ENCODE measurements at places on chromosomes 16 and 17.
A peak's percentile ranks its signal among the peaks of the same experiment; 100 is the strongest.

- no peak for DNase-seq
These were observed 219.5 kb downstream of the NTN1 start for GRCh38 chr17:9240659-9241370.

GRCh38 chr17:66413559-66414520 is 111.4 kb downstream of the PRKCA start:
- DNase-seq, result no peak

DNA sequence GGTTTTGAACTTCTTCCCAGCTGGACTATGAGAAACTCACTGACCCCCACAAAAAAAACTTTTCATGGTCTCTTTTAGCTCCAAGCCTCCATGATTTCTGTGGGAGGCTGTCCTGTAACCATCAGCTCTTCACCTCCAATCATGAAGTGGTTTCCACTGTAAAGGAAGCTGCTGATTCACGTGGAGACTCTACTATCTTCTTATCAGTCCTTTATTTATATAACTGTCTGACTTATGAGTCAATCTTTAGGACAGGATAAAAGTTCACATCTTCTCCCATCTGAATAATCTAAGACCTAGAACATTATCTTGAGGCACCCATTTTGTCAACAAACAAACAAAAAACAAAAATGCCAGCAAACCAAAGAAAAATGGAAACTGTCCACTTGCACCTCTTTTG is 409.9 kb downstream of the SLC39A11 start:
- DNase-seq, result no peak

- DNase-seq, result no peak
These were observed 276.9 kb downstream of the SHISA9 start for GRCh38 chr16:13178318-13178717.

DNA sequence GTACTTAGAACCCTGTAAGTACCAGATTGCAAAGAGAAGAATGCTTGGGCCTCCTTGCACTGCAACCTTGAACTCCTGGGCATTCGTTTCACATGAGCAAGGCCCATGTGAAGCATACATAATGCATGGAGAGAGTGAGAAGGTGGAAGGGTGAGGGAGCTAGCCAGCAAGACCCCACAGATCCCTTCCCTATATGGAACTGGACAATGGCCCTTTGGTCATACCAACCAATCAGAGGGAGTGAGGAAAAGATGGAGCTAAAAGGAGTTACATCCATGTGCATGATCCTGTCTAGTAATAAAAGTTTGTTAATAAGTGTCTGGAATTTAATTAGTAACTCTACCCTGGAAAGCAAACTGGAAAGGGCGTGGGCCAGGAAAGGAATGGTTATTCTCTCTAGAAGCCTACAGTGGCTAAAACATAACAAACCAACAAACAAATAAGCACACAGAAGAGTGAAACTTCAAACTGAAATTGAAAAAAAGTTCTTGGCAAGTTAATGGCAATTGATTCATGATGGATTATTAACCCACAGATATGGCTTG is 29.6 kb downstream of the DNAH3 start:
- DNase-seq, result no peak

GRCh38 chr17:33667671-33668070 is 374.6 kb upstream of the ASIC2 start:
- DNase-seq, result no peak

GRCh38 chr16:1430214-1430758 is 592 bp upstream of the PERCC1 start:
- DNase-seq, result no peak

- DNase-seq, result no peak
These were observed 11.6 kb upstream of the RMI2 start for GRCh38 chr16:11333702-11334101.

DNA sequence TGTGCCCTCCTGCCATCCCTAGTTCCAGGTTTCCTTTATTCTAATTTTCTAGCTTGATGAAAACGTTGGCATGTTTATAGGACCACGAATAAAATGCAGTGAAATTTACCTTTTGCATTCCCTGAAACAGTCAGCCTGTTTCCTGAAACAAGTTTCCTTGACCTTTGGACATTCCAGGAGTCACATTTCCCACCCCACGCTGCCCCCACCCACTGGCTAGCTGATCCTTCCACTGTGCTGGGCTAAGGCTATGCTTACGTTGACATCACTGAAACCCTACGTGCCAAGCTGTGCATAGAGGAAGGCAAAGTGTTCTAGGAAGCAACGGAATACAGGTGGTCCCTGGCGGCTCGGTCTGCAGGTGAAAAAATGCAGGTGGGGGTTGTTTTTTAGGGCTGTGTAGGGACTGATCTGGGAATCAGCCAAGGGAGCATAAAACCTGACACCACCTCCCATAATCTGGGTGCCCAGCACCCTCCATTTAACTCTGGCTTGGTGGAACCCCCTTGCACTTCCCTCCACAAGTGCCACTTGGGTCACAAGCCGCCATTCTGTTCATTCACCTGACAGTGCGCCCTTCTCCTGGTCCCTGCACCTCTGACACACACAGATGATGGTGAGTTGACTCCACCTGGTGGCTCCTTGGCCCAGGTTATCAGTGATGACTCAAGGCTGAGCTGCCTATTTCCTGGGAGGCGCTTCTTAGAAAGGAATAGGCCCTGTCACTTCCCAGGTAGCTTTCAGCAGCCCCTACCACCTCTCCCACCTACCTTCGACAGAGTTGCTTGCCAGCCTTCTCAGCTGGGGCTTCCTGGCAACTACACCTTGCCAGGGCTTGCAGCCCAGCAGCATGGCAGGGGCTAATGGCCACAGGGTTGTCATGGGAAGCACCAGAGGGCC is 83.7 kb downstream of the N4BP1 start:
- no peak for DNase-seq

DNA sequence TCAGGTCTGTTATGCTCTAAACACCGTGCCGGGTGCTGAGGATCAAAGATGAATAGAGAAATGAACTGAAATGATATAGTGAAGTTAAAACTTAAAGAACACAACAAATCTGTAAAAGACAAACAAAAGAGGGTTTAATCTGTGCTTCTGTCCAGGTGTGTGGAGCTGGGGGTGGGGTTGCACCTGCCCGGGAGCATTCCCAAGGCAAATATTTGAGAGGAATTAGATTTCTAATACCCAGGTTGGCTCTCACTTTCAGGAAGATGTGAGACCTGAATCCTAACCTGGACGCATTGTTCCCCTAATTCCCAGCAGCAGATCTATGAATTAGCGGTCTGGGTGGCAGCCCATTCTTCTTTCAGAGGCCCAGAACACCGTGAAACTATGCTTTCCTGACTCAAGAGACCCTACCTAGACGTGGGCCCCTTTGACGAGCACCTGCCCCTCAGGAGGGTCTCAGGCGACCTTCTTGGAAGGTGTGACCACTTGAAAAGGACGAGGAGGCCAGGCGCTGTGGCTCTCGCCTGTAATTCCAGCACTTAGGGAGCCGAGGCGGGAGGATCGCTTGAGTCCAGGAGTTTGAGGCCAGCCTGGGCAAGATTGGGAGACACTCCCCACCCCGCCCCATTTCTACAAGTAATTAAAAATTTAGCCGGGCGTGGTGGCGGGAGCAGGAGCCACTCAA is 677 bp upstream of the RANGRF start:
- no peak for DNase-seq

DNA sequence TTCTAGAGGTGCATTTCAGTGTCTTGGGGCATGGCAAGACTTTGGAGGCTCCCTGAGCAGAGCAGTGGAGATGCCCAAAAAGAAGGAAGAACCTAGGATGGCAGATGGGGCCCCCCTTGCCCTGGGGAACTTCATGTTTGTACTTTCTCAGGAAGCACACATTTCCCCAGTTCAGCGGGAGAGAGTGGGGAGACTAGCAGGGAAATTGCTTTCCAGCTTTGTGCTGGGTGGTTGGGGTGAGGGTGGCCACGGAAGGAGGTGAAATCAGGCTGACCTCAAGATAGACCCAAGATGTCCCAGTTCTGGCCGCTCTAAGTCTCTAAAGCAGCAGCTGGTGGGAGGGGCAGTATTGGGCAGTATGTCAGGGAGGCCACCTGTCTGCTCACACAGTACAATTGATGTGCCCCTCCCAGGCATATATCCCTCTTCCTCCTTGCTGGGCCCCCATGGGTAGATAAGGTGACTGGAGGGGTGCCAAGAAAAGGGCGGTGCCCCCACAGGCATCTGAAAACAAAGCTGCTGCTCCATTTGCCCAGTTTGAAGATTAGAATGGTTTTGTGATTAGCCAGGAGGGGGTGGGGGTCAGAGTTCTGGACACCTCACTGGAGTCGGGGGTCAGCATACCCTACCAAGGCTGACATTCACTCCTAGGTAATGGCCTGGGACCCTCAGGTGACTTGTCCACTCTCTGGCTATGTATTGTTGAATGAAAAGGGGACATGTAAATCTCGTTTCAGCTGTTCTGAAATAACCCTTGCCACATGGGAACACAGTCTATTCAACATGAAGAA is 17.1 kb upstream of the NAGLU start:
- DNase-seq, result peak; percentile 57

- DNase-seq, result no peak
These were observed 20.5 kb downstream of the ERCC4 start for GRCh38 chr16:13940397-13940933.

DNA sequence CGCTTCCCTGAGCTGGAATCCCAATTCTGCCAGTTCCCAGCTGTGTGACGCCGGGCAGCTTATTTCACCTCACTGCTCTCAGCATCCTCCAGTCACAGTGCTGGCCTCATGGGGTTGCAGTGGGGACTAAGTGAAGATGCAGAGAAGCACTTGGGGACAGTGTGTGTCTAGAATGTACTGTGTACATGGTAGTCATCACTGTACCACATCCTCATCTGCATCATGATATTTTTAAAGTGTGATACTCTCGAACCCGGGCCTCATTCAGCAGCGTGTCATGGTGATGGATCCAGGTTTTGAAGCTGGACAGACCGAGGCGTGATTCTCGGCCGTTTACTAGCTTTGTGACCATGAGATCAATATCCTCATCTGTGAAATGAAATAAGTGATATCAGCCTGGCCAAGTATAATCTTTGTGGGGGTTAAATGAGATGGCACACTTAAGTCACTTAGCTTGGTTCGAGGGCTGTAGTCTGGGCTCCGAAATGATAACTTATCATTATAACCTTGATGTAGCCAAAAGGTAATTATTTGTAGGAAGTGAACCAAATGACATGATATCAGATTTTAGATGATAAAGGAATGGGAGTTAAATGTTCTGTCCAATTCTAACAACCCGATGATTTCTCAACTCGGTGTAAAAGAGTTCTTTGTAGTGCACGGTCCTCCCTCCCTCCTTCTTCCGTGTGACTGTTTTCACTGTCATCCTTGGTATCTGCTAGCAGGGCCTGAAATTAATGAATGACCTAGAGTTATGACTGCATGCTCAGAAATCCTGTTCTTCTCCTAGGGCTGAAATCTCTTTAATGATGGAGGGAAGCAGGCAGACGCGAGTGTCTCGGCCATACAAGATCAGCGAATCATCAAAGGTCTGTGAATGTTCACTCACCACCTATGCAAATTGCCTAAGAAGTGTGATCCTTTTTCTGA is 2.0 kb downstream of the KLHL36 start:
- no peak for DNase-seq

- no peak for DNase-seq
These were observed 36.0 kb upstream of the ADCY9 start for GRCh38 chr16:4152267-4152666.

- DNase-seq, result no peak
These were observed 31.6 kb downstream of the AATF start for GRCh38 chr17:36980280-36980761.

GRCh38 chr16:72244853-72245252 is 72.9 kb upstream of the PMFBP1 start:
- no peak for DNase-seq

DNA sequence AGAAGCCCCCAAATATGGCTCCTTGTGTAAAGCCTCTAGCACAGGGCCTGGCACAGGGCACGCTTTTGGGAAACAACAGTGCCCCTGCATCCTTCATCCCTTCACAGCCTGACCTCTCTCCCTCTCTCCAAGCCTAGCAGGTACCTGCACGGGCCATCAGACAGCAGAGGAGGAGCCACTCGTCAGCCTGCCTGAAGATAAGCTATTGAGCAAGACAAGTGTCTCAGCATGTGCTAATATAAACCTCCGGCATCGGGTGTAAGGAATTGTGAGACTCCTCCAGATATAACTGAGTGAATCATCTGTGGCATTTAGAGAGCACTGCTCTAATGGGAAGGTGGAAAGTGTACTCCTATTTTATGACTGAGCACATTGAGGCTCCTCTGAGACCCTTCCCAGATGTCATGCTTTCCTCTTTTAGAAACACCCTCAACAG is 38.3 kb downstream of the TBX4 start:
- DNase-seq, result no peak

GRCh38 chr17:11493936-11494335 is 104.3 kb upstream of the DNAH9 start:
- DNase-seq, result no peak

DNA sequence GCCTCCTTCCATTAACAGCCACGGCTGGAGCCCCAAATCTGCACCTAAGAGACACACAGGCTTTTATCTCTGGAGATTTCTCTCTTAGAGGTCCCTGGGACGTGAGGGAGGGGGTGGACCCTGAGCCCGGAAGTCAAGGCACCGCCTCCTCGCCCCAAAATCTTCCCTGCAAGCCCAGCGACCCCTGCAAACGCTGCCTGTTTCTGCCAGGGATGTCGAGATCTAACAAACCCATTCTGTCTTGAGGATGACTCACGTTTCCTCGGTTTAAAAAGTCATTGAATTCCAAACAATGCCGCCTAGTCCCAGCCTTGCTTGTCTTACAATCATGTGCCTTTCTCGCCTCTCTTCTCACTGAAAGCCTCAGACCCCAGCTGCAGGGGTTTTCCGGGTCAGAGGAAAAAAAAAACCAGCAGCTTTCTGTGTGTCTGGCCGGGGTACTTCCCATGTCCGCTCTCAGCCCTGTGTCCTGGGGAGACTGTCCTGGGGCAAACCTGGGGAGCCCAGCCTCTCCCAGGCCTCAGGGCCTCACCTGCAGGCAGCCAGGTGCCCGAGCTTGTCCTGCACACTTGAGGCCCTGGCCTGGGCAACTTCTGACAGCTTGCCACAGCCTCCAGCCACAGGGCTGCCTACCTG is 15.4 kb downstream of the ARL2BP start:
- DNase-seq, result peak; percentile 95

DNA sequence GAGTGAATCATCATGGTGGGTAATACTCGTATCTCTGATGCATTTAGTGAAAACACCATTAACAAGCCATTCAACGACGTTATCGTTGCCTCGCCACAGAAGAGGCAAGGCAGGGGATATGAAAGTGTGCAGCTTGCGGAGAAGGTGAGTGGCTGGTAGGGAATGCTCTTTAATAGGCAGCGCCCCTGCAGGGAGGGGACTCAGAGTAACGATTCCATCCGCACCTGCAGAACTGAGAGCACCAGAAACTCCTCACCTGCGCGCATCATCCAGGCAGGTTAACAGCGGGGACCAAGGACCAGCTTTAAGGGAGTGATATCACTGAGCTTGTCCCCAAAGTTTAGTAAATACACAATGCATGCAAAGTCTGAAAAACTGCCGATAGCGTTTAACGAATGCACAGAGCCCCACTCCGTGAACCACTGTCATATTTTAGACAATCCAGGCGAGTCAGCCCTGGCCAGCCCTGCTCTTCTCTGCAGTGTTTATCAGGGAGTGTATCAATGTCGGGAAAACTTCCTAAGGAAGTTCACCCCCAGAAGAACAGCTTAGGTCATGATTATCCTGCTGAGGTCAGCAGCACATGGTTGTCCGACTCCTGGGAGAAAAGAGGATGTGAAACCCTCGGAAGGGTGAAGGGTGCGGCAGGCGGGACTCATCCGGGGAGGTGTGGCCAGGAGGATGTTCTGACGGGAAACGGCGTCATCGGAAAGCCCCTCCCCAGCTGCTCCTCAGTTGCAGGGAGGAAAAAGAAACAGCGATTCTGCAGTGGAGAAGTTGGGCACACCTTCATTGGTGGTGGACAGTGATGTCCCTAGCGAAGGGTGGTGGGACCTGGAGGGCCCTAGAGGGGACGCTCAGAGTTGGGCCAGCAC is 68.5 kb upstream of the DNAH17 start:
- DNase-seq, result no peak

GRCh38 chr17:57275071-57275764 is 18.9 kb downstream of the MSI2 start:
- no peak for DNase-seq
